ENCODE measurements at places on chromosomes 1 and 21.

DNA sequence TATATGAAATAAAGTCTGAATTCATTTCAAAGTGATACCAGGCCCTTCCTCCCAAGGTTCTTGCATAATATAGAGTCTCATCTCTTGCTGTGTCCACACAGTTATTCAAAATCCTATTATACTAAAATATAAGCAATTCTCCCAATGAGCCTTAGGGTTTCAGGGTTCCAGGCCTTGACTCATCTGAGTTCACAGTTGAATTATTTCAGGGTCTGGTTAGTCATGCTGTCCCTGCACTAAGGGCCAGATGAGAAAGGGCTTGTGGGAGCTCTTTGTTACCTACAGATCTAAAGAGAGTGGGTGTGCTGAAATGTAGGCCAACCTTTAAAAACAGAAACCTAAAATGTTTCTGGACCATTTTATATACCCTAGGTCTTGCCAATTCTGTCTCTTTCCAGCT lies 337.5 kb upstream of the LRRC7 start:
- DNase-seq = no peak

DNA sequence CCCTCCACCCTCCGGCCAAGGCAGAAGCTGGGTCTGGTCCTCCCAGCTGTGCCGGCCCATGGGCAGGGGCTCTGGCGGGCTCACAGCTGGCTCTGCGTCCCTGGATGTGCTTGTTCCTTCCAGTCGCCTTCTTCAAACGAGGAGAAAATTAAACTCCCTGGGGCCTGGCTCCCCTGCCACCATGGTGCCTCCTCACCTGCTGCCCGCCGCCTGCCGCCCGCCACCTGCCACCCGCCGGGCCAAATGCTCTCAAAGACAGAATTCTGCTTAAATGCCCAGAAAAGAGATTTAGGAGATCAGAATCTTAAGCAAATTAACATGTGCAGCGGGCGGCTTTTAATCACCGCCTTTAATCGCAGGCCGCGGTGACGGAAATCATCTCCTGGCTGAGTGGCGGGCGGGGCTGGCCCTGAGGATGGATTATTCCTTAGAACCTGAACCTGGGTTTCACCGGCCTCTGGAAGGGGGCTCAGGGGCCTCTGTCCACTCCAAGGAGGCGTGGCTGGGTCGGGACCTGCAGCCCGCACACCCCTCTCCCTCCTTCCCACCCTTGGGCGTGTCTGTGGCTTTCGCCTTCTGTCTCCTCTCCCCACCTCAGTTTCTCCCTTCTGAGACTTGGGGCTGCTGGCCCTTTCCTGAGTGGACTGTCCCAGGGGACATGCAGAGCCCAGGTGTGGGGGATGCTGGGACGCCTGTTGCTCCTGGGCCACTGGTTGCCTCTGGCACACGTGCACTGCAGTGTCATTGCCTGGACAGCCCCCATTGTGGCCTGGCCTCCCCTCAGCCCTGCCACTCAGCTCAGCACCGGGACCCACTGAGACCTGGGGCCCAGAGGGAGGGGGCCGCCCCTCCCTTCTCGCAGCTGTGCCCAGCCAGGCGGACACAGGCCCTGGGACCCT lies 10.5 kb upstream of the PLCH2 start:
- DNase-seq = no peak

DNA sequence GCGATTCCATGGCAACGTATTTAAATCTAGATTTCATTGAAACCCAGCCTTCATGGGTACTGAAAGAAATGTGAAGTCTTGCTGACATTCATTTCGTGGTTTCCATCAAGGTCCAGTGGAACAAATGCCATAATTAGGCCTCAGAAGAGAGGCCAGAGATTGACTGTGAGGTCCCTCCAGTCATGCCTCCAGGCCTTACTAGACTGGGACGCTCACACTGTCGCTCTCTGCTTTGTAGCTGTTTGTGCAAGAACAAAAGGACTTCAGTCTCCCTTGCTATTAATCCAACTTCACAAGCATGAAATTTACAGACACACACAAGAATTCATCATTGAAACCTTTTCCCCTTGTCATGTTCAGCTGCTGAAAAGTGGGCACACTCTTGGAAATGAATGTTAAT lies 180.4 kb upstream of the FOXD3 start:
- DNase-seq = no peak

- DNase-seq = no peak
Measured at GRCh38 chr1:94083681-94084080, 37.3 kb downstream of the ABCA4 start.

- DNase-seq = no peak
Measured at GRCh38 chr1:114075105-114075504, 78.6 kb downstream of the SYT6 start.

GRCh38 chr1:94989911-94990473 lies 63.1 kb upstream of the CNN3 start:
- no peak for DNase-seq

- no peak for DNase-seq
Measured at GRCh38 chr1:16195518-16195905, 16.9 kb downstream of the ARHGEF19 start.

GRCh38 chr1:179953974-179954492 lies 577 bp upstream of the CEP350 start:
- no peak for DNase-seq

Measured in posterior vena cava (tissue), 2 donors.